ENCODE measurements at places on chromosomes 5 and 9. TPM values are rescaled to one million over a fixed set of nuclear protein-coding genes. Genes with fewer than 3 reads are reported as not detected.

FOXD1 gene
- total RNA-seq: 0.53 TPM

ATP6V1G1 gene
- total RNA-seq: 70.4 TPM

NKD2 gene
- not detected for total RNA-seq

DBH gene
- total RNA-seq: not detected

TLX3 gene
- total RNA-seq: not detected

PCDHA9 gene
- total RNA-seq: not detected

CXCL14 gene
- 0.29 TPM for total RNA-seq

DMRT3 gene
- total RNA-seq: not detected

GRM6 gene
- total RNA-seq: not detected

OLFML2A gene
- total RNA-seq: 14.1 TPM

IFNA2 gene
- total RNA-seq: not detected

ZNF608 gene
- total RNA-seq: 0.18 TPM

NEUROG1 gene
- total RNA-seq: not detected

GPR150 gene
- total RNA-seq: 0.18 TPM

STKLD1 gene
- total RNA-seq: 1.7 TPM

C9orf85 gene
- total RNA-seq: 11.8 TPM

CARD9 gene
- 6.7 TPM for total RNA-seq

MEGF10 gene
- not detected for total RNA-seq

OR1L8 gene
- not detected for total RNA-seq

MYORG gene
- total RNA-seq: 2.6 TPM

F2R gene
- 25.1 TPM for total RNA-seq

SLC6A19 gene
- total RNA-seq: not detected

PTPA gene
- 225 TPM for total RNA-seq

ANKRD31 gene
- not detected for total RNA-seq

PKD2L2 gene
- not detected for total RNA-seq

GPR151 gene
- not detected for total RNA-seq

OBP2B gene
- total RNA-seq: not detected

FCN2 gene
- total RNA-seq: not detected

XRCC4 gene
- total RNA-seq: 13.8 TPM

FOXD4L4 gene
- total RNA-seq: not detected

SPINK7 gene
- not detected for total RNA-seq

CCNJL gene
- total RNA-seq: not detected

EIF4EBP3 gene
- total RNA-seq: 3.5 TPM

LCN15 gene
- total RNA-seq: not detected

SKP2 gene
- 28.2 TPM for total RNA-seq

HK3 gene
- total RNA-seq: not detected

CTNND2 gene
- total RNA-seq: not detected

NME5 gene
- 0.86 TPM for total RNA-seq

IGIP gene
- total RNA-seq: 2.3 TPM

C1QTNF2 gene
- 0.71 TPM for total RNA-seq
